AG08395 (cell line): ENCODE measurements at places on chromosomes 2 and 18.

GRCh38 chr18:11661430-11661829, 27.6 kb upstream of the GNAL start:
- DNase-seq: no peak

DNA sequence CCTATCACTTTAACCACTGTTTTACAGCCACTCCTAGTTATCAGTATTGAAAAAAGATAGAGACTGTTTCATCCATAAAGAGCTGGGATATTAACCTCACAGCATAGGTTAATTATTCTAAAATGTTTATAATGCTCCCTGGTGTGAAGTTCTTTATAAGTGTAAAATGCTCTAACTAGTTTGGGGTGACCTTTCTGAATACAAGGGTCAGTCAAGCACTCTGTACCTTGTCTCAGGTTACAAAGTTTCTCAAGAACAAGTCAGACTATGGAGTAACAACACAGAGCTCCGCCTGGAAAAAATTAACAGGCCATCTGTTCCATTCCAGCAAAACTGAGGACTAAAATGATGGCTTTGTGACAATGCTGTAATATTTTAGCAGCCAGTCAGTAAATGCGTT, 107.4 kb downstream of the NOL4 start:
- DNase-seq: no peak

GRCh38 chr2:101697124-101698013, at the start of gene MAP4K4:
TSS of gene MAP4K4 (plus strand) at chr2:101697707. CDS start at chr2:101698081, 374 bp downstream.
- peak; percentile 87 for DNase-seq

DNA sequence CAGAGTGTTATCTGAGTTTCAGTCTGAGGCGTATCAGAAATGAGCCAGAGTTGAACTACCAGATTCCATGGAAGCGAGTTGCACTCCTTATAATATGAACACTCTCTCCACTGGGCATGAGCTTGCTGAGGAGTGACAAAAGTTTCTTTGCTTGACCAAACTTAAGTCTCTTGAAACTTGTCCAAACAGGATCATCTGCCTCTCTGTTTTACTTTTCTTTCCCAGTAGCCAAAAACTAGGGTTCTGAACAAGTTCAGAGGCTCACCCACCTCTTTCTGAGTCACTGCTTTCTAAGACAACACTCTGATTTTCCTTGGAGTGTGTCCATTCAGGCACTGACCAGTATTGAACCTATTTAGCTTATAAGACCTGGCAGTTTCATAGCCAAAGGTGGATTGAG, 233.2 kb upstream of the TCF4 start:
- peak; percentile 45 for DNase-seq

DNA sequence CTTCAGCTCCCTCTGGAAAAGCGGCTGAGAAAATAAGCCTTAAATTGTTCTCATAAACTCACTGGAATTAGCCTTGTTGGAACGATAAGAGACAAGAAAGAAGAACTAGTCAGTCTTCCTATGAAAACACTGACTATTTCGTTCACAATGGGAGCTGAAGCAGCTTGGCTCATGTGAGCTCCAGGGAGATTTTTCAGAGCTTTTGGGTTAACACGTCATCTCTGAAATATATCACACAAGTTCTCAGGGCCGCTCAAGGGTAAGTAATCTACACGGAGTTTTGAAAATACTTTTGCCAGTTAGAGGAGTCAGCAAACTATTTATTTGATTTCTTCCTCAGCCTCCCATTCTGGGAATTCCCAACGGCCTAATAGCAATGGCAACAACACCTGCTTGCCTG, 316.2 kb upstream of the MGAT5 start:
- no peak for DNase-seq

- no peak for DNase-seq
Measured at GRCh38 chr18:58196881-58197872, 153.2 kb downstream of the NEDD4L start.

DNA sequence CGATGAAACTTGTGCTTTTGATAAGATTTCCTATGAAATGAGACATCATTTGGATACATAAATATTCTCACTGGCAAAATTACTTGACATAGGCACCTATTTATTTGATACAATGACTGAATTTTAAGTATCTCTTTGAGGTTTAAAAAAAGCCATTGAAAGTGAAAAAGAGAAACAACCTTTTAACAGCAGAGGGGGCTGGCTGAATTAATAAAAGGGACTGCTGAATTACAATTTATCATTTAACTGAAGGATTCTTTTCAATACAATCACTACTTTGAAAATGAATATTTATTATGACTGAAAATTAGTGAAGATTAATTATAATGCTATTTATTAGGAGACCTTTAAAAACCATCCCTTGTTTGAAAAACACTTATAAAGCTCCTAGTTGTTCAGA, 335.3 kb downstream of the DLGAP1 start:
- DNase-seq: no peak

DNA sequence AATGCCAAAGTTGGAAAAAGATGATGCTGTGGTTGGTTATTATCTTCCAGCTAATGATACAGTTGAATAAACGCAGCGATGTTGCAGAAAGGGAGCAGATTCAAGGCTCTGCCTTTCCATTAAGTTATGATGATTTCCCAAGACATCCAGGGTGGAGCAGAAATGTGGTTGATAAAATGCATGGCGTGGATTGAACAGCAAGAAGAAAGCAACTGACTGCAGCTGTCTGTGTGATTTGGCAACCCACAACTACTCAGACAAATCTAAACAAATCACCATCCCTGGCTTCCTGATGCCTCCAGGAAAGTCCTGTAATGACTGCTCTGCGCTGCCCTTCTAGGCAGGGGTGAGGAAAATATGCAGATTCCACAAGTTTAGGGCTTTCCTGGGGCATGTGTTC, 166.3 kb downstream of the NRP2 start:
- peak; percentile 45 for DNase-seq

DNA sequence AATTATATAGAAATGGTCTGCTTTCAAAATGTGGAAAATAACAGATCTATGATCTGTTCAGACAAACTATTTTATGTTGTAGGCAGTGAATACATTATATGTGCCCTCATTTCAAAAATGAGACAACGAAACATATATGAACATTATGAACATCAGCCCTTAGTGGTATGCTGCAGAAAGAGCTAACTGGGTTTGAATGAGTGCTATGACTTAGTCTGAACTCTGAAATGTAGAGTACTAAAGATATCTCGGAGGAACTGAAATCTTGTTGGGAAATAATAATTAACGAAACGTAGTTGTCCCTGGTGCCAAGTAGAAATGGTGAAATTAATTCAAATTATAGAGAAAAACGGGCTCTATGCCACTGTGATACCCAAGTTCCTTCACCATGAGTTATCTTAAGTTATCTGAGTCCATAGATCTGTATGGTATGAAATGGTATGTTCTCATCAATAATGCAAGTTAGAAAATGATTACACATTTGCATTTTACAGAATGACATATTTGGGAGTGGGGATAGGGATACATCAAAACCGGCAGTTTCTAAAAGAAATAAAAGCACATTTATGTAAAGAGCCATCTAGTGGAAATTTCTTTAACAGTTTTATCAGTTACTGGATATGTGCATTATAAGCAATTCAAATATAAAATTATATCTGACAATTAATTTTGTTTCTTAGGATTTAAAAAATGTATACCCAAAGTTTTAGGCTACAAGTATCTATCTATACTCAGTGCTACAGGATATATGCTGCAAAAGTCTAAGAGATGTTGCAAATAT, 26.7 kb downstream of the STARD6 start:
- DNase-seq: no peak

DNA sequence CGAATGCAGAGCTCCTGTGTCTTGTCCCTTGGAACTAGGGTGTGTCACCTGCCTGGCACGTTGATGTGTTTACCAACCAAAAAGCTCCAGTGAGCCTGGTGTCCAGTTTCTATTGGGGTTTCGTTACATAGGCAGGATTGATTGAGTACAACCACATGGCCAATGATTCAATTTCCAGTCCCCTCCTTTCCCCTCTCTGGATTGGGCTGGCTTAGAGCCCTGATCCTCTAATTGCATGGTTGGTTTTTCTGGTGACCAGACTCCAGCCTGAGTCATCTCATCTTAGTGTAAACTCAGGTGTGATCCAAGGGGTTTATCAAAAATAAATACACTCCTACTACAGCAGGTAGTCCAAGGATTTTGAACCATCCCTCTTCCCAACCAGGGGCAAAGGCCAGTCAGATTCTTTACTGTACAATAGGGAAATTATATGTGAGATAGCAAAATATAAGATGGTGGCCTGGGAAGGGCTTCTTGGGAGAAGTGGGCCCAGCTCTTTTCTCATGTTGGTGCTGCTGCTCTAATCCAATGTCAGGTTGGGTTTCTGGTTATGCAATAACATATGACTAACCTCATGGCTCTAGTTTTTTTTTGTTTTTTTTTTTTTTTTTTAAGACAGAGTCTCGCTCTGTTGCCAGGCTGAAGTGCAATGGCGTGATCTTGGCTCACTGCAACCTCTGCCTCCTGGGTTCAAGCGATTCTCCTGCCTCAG, 64.7 kb upstream of the MGAT5 start:
- DNase-seq: peak; percentile 79

DNA sequence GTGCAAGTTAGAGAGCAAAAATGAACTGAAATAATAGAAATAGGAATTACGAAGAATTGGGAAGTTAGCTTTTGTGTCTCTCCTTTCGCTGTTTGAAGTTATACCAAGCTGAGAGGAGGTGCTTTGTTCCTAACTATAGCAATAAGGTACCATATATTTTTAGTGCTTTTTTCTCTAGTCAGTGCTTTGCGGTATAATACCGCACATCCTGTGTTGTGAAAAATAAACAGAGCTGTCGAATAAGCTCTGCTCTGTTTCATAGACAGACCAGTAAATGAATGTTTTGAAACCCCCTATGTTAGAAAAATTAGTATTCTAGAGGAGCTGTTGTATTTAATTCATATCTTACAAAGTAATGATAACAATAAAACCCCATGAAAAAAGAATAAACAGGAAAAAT, 130.8 kb downstream of the MAP4K4 start:
- DNase-seq: no peak

GRCh38 chr2:16738361-16739225, 73.0 kb upstream of the CYRIA start:
- no peak for DNase-seq

- no peak for DNase-seq
Measured at GRCh38 chr2:179247318-179248023, 17.2 kb downstream of the SESTD1 start.

DNA sequence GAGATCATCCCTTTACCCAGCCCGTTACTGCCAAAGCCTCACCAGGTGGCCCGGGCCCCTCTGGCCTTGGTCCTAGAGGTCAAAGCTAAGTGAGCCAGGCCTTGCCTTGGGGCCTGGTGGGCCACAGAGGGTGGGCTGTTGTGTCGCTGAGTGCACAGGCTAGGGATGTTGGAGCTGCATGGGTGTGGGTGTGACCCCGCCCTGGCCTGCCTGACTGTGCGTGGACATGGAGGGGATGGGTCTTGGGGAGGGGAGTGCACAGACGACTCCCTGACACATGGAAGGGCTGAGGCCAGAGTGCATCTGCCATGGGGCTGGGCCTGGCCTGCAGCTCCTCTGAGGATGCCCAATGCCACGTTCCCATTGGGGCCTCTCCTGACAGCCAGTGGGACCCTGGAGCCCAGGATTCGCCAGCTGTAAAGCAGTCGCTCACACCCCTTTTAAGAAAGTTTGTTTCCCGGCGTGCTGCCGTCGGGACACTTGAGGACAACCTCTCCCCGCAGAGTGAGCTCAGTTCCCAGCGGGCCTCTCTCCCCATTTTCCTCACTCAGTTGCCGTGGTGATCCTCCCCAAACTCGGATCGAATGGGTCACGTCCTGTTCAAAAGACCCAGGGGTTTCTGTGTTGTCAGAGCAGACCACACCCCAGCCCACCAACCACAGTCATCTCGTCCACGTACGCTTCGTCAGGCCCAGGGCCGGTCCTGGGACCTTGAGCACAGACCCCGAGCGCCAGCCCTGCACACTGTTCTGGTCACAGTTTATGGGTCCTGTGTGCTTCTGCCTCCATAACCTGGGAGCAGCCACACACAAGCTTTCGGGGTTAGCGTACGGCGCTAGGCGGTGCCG, 93.5 kb downstream of the NFATC1 start:
- DNase-seq: no peak

DNA sequence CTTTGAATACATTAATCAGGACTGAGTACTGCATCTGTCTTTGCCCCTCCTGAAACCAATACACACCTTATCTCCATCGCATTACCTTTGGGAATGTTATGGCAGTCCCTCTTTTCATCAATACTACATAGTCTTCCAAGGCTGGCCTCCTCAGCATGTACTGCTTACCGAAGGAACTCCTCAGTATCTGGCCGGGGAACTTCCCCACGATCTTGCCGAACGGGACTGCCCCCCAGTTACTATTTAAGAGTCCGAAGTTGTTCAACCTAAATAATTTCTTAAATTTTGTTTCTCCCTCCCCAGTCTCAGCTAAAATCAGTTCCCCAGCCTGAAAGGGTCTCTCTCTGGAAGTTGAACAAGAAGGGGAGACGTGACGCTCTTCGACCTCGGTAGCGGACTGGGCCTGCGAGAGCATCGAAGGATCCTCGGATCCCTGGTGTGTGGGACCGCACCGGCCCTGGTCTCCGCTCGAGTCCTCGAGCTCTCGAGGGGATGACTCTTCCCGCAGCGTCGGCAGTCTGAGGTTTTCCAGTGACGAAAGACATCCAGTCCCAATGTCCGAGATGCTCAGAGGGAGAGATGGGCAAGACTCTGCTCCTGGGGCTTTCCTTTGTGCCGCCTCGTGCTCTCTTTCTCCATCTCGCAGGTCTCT, 489 bp downstream of the TRMT61B start:
- DNase-seq: peak; percentile 55

- DNase-seq: no peak
Measured at GRCh38 chr2:194380011-194380410, 1277.0 kb upstream of the SLC39A10 start.

- DNase-seq: no peak
Measured at GRCh38 chr2:197672371-197672893, 3.0 kb downstream of the RFTN2 start.

- DNase-seq: no peak
Measured at GRCh38 chr18:48893061-48893607, 57.6 kb downstream of the SMAD7 start.

GRCh38 chr18:79528846-79529245, 133.1 kb downstream of the NFATC1 start:
- peak; percentile 87 for DNase-seq

DNA sequence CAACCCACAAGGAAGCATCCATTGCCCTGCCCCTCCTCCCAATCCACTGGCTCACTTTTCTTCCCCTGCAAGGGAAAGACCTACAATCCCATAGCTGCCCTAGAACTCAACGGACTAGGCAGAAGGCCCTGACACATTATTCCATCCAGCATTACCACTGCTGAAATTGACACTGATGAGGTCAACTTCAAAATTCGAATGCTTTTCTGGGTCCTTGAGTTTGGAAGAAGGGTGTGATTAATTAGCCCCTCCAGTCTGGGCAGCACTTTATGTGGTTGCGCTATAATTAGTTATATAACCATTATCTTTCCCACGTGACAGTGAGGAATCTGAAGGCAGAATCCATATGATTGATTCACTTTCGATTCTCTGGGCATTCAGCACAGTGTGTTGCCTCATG, 55.7 kb downstream of the EVA1A start:
- no peak for DNase-seq

- peak; percentile 81 for DNase-seq
Measured at GRCh38 chr18:5463390-5463789, 80.4 kb downstream of the EPB41L3 start.

- no peak for DNase-seq
Measured at GRCh38 chr2:20352581-20353216, 2.1 kb upstream of the PUM2 start.

- DNase-seq: no peak
Measured at GRCh38 chr2:8693157-8693821, 11.4 kb downstream of the ID2 start.
